ENCODE measurements at places on chromosomes 6 and 20.

- no peak for DNase-seq
These were observed 38.1 kb upstream of the ZNF133 start for GRCh38 chr20:18250217-18250616.

- DNase-seq = peak; percentile 38
These were observed 47.2 kb upstream of the IPCEF1 start for GRCh38 chr6:154403788-154404187.

DNA sequence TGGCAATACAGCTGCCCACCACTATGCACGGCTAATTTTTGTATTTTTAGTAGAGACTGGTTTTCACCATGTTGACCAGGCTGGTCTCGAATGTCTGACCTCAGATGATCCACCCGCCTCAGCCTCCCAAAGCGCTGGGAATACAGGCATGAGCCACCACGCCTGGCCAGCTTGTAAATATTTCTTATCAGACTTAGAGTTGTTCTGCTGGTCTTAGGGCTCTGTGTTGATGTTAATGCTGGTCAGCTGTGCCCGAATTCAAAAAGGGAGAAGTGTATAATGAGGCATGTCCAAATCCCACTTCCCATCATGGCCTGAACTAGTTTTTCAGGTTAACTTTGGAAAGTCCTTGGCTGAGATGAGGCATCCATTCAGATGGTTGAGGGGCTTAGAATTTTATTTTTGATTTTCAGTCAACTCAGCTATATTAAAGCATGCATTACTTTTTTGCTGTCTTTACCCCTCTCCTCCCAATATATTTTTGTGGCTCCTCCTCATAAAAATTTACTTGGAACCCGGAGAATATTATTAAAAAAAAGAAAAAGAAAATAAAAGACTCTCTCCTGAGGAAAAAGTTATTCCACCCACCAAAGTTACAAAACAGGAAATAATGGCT lies 47.7 kb downstream of the ADAT2 start:
- DNase-seq = no peak

- DNase-seq = no peak
These were observed 3.4 kb upstream of the GZF1 start for GRCh38 chr20:23358563-23358906.

- no peak for DNase-seq
These were observed 1233.0 kb upstream of the EYS start for GRCh38 chr6:66940003-66940402.

- no peak for DNase-seq
These were observed 2.0 kb downstream of the ANKRD6 start for GRCh38 chr6:89434954-89435353.

- DNase-seq = peak; percentile 56
These were observed 5.2 kb upstream of the MANEA start for GRCh38 chr6:95572098-95572497.

- DNase-seq = no peak
These were observed 983 bp downstream of the RBBP9 start for GRCh38 chr20:18496042-18496441.

GRCh38 chr20:33359399-33360261 lies 41.7 kb downstream of the CDK5RAP1 start:
- no peak for DNase-seq

DNA sequence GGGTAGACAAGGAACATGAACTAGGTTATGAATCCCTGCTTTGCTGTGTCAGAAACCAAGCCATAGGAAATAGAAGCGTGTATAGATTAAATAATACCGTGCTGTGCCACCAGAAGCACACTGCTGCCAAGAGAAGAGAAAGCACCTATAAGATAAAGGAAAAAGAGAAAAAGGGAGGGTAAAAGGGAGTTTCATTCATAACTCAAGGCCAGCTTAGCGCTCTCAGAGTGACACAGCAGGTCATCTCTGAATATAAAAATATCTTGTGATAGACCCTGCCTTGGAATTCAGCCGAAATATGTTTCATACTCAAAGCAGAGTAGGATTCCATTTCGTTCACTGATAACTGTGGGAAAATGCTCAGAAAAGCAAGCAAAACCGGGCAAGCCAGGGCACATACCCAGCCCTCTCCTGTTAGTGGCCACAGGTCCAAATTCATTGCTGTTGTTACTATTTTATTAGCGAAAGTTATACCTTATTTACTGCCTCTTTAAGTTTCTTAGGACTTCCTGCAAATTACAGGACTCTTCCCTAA lies 8.7 kb downstream of the JAG1 start:
- no peak for DNase-seq

- DNase-seq = no peak
These were observed 69.6 kb downstream of the HFE start for GRCh38 chr6:26156850-26157250.

- DNase-seq = no peak
These were observed 137.6 kb upstream of the MANEA start for GRCh38 chr6:95439741-95440140.

- no peak for DNase-seq
These were observed 1.9 kb downstream of the TRIB3 start for GRCh38 chr20:382291-383115.

DNA sequence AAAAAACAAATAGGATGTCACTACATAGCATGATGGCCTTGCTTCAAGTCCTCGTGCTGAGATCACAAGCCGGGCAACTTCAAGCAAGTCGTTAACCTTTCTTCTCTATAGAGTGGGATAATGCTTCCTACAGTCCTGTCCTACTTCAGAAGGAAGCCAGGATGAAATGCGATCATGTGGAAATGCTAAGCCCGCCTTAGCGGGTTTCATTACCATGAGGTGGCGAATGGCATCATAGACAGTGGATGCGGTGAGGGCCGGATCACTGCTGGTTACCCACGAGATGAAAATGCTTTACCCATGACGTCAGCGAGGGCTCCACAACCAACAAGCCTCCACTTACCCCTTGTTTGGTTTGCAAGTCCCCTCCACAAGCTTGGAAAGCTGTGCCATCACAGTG lies 206.4 kb downstream of the TBXT start:
- no peak for DNase-seq

DNA sequence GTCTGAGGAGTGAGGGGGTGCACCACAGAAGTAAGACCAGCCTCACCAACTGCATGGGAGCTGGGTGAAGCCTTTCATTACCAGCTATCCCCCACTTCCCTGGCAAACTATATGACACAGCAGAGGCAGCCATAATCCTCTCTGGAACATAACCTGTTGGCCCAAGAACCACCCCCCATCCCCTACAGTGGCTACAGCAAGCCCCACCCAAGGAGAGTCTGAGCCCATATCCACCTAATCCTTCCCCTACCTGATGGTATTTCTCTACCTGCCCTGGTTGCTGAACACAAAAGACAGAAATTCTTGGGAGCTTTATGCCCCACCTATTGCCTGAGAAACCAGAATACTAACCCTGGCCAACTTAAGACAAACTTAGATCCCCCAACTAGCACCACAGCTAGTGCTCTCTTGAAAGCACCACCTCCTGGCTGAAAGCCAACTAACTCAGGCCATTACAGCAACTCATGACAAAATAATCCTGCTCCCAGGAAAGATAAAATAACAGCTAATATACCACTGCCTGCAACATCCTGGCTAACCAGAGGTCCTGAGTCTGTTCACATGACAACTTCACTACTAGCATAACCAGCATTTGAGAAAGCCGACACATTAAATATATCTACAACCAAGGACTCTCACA lies 11.2 kb downstream of the RNGTT start:
- no peak for DNase-seq

- DNase-seq = no peak
These were observed 76.5 kb downstream of the ADGRG6 start for GRCh38 chr6:142378138-142378875.

GRCh38 chr6:111534231-111534751 lies 51.3 kb upstream of the REV3L start:
- no peak for DNase-seq

- no peak for DNase-seq
These were observed 73.4 kb downstream of the MYB start for GRCh38 chr6:135254471-135254870.

GRCh38 chr20:37714978-37715672 lies 21.3 kb downstream of the CTNNBL1 start:
- DNase-seq = no peak

- DNase-seq = no peak
These were observed 3.9 kb downstream of the CD109 start for GRCh38 chr6:73699676-73700459.

GRCh38 chr20:51331481-51331880 lies 211.0 kb downstream of the NFATC2 start:
- DNase-seq = no peak

DNA sequence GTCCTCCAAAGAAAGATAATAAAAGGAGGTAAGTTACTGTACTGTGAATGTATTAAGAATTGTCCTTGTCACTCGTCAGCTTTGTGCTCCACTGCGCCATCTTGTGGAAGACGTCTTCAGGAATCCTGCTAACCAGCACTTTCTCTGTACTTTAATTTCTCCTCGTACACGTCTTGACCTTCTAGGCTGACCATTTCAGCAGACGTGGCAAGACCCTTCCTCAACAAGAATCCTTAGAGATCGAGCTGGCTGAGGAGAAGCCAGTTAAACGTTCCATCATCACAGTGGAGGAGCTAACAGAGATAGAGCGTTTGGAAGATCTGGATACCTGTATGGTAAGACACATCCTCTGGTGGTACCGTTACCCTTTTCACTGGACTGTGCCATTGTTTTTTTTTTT lies 95.5 kb upstream of the SCGN start:
- peak; percentile 74 for DNase-seq

GRCh38 chr20:23063581-23063980 lies 14.1 kb upstream of the THBD start:
- no peak for DNase-seq

GRCh38 chr6:136696238-136696637 lies 96.0 kb downstream of the MAP3K5 start:
- DNase-seq = no peak

- DNase-seq = no peak
These were observed 327.7 kb downstream of the CDC5L start for GRCh38 chr6:44715188-44715587.

DNA sequence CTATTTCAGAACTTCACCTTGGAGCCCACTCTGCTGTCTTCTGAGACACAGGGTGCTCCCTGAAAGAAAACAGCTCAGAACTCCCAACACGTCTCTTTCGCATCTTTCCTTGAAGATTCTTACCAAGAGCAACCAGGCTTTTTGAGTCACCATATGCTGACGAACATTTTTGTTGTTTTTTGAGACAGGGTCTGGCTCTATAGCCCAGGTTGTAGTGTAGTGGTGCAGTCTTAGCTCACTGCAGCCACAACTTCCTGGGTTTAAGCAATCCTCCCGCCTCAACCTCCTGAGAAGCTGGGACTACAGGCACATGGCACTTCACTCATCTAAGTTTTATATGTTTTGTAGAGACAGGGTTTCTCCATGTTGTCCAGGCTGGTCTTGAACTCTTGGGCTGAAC lies 68.5 kb downstream of the TRMT11 start:
- no peak for DNase-seq

DNA sequence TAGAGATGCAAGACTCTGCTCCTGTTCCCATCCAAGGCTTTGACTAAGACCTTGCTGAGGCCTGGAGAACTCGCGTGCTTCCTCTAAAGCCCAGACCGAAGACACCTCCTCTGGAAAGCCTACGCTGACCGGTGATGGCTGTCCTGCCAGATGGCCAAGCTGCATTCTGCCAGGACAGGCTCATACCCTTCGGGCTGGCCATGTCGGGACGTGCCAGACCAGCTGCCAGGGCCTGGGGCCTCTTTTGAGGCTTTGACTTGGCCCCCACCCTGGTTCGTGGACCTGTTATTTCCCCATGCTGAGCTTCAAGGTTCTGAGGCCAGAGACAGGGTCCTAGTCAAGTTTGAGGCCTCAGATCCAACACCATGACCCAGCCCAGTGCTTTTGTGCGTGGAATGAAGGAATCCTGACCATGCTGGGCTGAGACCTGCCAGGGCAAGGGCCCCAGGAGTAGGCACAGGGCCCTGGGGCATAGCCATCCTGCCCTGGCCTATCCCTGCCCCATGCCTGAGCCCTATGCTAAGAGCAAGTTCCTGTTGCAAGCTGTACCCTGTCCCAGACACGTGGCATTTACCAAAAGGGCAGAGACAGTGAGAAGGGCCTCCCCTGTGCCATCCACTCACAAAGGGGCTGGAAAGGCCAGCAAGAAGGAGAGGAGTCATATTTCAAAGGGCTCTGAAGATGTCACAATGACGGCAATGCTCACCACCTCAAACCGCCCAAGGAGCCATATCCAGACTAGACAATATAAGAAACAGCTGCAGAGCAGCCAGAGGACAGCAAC lies 42.8 kb downstream of the MRPL14 start:
- no peak for DNase-seq

GRCh38 chr6:70412252-70413113 lies 825 bp upstream of the FAM135A start:
- DNase-seq = no peak

DNA sequence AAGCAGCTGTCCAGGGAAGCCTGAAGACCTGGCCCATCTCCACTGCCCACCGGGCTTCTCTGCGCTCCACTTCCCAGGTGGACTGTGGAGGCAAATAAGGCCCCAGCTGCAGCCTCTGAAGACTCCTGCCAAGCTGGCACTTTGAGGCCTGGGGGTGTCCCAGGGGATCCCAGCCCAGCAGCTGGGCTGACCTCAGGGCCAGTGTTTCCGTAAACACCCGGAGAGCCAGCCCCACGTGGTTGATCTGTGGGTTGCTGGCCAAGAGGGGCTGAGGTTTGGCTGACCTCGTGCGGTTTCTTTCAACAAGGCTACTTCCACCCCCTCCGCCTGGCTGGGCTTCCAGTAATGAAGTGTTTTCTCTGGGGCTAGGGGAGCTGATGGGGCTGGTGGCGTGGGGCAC lies 12.4 kb upstream of the CCN5 start:
- no peak for DNase-seq

GRCh38 chr6:16514249-16514648 lies 247.0 kb downstream of the ATXN1 start:
- peak; percentile 64 for DNase-seq

GRCh38 chr6:154289818-154290508 lies 66.6 kb downstream of the IPCEF1 start:
- no peak for DNase-seq

GRCh38 chr6:1689141-1689540 lies 79.4 kb downstream of the FOXC1 start:
- no peak for DNase-seq

DNA sequence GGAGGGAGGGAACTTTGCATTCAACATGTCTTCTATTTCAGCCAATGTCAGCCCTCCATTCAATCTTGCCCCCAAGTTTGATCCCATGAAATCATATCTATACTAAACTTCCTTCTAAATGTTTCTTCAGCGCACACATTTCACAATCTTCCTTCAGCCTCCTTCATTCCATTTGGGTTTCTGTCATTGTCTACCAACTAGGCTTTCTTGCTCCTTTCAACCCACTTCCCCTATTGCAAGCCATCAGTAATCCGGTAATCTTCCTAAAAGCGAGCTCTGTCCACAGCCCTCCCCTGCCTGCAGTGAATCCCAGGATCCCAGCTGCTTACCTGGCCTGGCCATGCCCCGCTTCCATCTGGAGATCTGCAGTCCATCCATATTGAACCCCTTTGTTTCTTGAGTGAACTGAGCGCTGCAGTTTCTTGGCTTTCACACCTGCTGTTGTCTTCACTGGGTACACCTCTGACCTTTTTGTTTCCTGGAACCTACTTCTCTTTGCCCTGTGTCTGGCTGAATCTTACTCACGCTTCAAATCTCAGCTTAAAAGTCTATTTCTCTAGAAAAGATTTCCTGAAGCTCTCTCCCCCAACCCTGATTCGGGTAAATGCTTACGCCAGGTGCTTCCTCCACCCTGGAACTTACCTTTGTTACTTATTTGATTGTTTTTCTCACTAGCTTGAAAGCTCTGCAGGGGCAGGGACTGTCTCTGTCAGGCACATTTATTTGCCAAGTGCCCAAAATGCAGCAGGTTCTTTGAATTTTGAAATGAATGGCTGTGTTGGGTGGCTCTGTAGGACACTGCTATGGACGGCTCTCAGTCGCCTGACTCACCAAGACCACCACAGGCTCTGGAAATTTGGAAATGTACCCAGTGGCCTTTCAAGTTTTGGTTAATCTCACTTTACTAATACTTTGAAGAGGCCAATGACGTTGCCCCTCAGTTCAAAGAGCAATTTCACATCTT lies 50.3 kb downstream of the ADTRP start:
- peak; percentile 56 for DNase-seq
